Esophagus squamous epithelium (tissue), 5 donors: ENCODE measurements at places on chromosomes 3 and 15.

DNA sequence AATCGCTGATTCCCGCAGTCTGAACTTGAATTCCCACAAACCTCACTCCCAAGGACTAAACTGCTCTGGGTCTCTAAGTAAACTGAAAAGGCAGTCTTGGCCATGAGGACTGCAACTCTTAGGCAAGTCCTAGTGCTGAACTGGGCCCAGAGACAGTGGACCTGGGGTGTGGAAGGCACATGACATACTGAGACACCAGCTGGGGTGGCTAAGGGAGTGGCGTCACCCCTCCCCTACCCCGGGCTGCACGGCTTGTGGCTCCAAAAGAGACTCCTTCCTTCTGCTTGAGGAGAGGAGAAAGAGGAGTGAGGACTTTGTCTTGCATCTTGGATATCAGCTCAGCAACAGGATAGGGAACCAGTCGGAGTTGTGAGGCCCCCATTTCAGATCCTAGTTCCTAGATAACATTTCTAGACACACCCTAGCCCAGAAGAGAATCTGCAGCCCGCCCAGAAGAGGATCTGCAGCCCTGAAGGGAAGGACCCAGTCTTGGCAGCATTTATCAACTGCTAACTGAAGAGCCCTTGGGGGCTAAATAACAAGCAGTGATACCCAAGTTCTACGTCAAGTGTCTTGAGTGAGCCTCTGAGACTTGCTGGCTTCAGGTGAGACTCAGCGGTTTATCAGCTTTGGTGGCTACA is 110.7 kb upstream of the C3orf80 start:
- DNase-seq, result no peak

- no peak for DNase-seq
Measured at GRCh38 chr15:71970435-71970834, 147.5 kb downstream of the MYO9A start.

DNA sequence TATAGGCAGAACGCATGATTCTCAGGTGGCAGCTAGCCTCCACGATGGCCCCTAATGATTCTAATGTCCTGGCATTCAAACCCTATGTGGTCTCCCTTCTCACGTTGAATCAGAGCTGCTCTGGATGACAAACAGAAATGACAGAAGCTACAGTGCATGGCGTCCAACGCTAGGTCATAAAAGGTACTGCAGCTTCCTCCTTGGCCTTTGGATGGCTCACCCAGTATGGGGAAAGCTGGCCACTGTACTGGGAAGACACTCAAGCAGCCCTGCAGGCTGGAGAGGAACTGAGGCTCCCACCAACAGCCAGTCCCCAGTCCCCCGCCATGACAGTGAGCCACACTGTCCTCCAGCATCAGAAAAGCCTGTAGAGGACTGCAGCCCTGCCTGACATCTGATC is 286.3 kb downstream of the FAM43A start:
- DNase-seq, result no peak

GRCh38 chr15:83899670-83900069 is 245.7 kb downstream of the ADAMTSL3 start:
- DNase-seq, result no peak

- no peak for DNase-seq
Measured at GRCh38 chr15:91974321-91974720, 120.8 kb downstream of the SLCO3A1 start.

DNA sequence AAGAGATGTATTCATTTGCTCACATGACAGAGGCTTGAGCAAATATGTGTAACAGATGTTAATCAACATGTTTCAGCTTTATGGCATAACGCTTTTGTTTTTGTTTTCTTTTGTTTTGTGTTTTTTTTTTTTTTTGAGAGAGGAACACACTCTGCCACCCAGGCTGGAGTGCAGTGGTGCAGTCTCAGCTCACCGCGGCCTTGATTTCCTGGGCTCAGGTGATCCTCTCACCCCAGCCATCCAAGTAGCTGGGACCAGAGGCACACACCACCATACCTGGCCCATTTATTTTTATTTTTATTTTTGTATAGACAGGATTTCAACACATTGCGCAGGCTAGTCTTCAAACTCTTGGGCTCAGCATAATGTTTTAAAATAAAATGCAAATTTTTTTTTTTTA is 1504.4 kb upstream of the CADM2 start:
- no peak for DNase-seq

- DNase-seq, result no peak
Measured at GRCh38 chr3:141446737-141447136, 40.1 kb upstream of the RASA2 start.

DNA sequence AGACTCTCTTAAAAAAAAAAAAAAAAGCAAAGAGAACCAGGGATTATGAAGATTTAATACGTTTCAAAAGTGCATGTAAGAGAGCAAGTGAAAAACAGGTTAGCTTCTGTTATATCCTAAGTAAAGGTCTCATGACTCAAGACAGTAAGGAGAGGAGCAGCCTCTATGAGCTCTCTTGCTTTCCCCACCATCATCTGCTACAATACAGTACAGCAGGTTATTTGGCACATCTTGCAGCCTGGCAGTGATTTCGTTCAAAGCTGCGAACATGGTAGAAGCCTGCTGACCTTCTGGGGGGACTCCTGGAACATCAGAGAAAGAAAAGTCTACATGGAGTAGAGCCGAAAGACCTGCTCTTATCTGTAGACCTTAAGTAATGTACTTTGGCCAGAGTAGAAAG is 129.2 kb upstream of the PLXND1 start:
- no peak for DNase-seq

GRCh38 chr3:122694966-122695365 is 14.3 kb downstream of the PARP14 start:
- no peak for DNase-seq

DNA sequence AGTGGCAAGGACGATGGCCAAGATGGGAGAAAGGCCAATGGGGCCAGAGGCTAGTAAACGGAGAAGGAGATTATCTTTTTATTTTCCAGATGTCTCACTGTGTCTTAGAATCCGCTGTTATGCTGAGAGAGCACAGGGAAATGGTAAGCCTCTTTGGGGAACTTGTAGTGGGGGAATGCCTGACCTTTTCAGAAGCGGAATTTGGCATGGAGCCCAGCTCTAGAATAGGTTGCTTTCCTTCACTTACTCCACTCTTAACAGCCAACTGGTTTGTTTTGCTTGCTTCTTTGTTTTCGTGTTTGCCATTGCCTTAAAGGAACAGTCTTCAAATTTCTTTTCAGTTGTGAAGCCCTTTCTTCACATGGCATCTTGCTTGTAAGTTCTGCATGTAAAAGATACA is 316.2 kb upstream of the THRB start:
- DNase-seq, result no peak

- no peak for DNase-seq
Measured at GRCh38 chr15:71892335-71892734, 82.0 kb downstream of the NR2E3 start.

GRCh38 chr3:175179055-175179454 is 319.9 kb downstream of the NAALADL2 start:
- no peak for DNase-seq

DNA sequence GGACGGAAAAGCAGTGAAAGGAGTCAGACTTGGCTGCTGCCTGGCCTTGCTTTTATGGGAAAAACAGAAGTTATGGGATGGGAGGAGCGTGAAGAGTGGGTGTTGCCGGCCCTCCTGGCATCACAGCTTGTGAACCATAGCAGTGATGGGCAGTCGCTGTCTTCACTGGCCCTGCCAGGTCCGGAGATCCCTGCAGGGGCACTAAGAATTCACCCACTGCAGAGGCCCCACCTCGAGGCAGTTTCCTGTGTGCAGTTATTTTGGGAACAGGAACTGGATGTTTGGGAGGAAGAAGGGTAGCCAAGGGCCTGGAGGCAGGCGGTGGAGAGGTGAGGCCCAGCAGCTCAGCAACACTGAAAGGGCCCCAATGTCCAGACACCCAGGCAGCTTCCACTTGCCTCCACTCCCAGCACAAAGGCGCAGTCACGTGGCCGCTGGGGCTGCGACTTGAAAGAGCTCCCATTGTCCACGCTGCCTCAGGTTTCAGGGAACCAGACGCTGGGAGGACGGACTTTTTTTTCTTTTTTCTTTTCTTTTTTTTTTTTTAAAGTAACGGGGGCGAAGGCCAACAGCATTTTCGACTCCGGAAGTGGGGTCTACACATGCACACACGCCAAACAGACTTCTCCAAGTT is 255.6 kb downstream of the ZNF621 start:
- DNase-seq, result no peak

- no peak for DNase-seq
Measured at GRCh38 chr3:78258798-78259197, 1218.9 kb downstream of the ROBO2 start.

DNA sequence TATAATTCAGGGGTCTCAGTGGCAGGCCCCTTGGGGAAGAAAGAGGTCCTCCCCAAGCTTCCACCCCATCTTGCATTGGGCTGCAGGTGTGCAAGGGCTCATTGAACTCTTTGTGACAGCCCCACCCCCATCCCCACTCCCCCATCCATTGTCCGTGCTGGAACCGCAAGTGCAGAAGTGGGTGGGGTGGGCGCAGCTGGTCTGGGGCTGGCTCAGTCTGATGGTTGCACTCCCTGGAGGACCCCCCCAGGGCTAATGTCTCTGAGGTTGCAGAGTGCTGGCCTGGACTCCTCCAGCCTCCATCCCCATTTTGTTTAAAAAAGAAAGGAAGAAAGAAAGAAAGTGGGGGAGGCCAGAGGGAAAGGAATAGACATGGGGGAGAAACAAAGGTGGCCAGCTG is 42.3 kb upstream of the ARL8B start:
- DNase-seq, result no peak

- DNase-seq, result no peak
Measured at GRCh38 chr15:95405447-95405846, 925.1 kb upstream of the NR2F2 start.

DNA sequence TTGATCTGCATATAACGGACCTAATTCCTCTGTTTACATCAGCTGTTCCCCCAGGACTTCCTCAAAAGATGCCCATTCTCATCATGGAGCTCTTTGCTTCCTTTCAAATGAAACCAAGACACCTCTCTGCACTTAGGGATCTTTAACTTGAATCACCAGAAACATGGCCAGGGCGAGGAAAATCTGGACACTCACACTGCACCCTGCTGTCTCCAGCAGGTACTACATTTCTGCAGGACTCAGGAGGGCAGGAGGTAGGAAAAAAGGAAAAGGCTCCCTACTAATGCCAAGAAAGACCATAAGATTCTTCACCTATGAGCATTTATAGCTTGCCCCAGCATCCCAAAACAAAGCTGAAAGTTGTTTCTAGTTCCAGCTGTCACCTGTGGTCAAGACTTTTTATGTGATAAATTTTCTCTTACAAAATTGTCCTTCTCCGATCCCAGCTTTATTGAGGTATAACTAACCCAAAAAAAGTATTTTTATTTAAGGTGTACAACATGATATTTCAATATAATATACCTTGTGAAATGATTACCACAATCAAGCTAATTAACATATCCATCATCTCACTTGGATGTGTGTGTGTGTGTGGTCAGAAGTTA is 87.3 kb upstream of the C15orf61 start:
- DNase-seq, result no peak
